ENCODE measurements at places on chromosomes 5 and 9.

GRCh38 chr5:165477546-165477945, 1972.1 kb downstream of the MAT2B start:
- no peak for DNase-seq

GRCh38 chr5:116569999-116570398, 4.6 kb downstream of the SEMA6A start:
- no peak for DNase-seq

- no peak for DNase-seq
These were observed 69.9 kb downstream of the CYFIP2 start for GRCh38 chr5:157335534-157336422.

DNA sequence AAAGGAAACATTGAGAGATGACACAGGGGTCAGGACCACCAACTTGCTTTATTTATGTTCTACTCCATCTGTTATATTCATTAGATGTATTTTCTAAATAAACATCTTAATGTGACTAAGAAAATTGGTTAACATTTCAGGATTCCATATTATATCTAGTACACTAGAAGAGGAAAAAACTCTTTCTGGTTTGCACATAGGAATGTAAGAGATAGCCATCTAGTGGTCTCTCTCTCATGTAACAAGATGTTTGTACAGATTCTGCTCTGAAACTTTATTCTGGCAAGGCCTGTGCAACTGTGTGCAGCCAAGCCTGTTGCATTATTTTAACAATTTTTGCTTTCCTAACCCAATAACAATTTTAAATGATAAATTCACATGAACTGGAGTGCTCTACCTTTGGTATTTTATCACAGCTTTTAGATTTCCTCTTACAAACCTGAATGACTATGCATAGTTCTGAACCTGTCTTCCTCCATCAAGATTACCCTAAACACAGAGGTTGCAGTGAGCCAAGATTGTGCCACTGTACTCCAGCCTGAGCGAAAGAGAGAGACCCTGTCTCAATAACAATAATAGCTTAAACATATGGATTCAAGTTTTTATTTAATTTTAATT, 148.2 kb downstream of the GIN1 start:
- DNase-seq = no peak

- no peak for DNase-seq
These were observed 45.4 kb downstream of the SNX30 start for GRCh38 chr9:112795921-112796320.

All from right atrium auricular region (tissue), 2 donors.